ENCODE measurements at places on chromosomes 7 and 10.

- peak; percentile 77 for DNase-seq
Observed at GRCh38 chr7:26329520-26330255, 38.0 kb downstream of the SNX10 start.

- no peak for DNase-seq
Observed at GRCh38 chr7:26729150-26729775, 135.1 kb downstream of the SKAP2 start.

- no peak for DNase-seq
Observed at GRCh38 chr7:22591271-22591670, 91.3 kb upstream of the STEAP1B start.

- DNase-seq, result no peak
Observed at GRCh38 chr7:121515630-121516401, 119.7 kb upstream of the FAM3C start.

DNA sequence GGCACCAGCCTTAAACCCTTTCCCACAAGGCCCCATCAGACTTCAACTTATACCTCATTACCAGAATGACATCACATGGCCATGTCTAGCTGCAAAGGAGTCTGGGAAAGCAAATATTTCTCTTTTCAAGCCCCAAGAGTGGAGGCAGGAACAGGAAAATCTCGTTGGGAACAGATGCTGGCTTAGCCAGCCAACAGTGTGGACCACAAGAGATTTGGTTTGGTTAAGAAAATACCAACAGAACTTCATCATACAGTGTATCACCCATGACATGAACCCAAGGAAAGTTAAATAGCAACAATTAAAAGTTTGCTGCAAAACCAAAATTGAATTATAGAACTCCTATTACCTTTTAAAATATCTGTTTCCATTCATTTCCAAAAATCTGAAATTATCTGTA is 2.2 kb upstream of the MET start:
- DNase-seq, result no peak

- no peak for DNase-seq
Observed at GRCh38 chr10:4343091-4343490, 482.9 kb upstream of the AKR1E2 start.

DNA sequence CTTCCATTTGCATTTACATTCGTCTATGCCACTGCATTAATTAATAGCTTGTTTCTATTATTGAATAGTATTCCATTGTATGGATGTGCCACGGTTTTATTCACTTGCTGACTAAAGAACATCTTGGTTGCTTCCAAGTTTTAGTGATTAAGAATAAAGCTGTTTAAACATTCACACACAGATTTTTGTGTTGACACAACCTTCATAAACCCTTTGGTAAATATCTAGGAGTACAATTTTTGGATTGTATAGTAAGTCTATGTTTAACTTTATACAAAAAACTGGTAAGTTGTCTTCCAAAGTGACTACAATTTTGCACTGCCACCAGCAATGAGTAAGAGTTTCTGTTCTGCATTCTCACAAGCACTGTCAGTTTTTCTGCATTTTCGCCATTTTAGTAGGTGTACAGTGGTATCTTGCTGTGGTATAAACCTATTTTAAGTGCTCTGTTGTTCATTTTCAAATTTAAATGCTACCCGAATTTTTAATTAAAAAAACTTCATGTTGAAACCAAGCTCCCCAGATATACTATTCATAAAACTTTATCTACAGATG is 121.4 kb downstream of the RNF133 start:
- no peak for DNase-seq

DNA sequence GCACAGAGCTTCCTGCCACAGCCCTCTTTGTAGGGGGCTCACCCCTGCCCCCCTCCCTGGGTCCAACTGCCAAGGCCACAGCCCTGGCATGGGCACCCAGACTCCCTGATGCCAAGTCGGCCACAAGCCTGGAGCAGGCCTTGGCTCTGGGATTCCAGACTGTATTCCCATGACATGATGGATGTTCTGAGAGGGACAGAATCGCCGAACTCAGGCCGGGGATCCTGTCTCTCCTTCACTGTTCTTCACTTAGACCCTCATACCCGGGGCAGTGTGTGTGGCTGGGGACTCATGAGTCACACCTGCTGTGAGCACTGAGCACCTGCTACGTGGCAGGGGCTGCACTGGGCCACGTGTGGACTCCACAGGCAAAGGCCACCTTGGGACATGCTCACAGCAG is 7.9 kb downstream of the CALML5 start:
- no peak for DNase-seq

- no peak for DNase-seq
Observed at GRCh38 chr10:132270721-132271457, 36.9 kb downstream of the STK32C start.

Measured in hematopoietic multipotent progenitor cell treated with erythropoietin and hydrocortisone succinate and interleukin-3 and kit ligand, for 4 days (in vitro differentiated cells).